ENCODE measurements at places on chromosomes 5 and 9. TPM values are rescaled to one million over a fixed set of nuclear protein-coding genes. Genes with fewer than 3 reads are reported as not detected.

DNA sequence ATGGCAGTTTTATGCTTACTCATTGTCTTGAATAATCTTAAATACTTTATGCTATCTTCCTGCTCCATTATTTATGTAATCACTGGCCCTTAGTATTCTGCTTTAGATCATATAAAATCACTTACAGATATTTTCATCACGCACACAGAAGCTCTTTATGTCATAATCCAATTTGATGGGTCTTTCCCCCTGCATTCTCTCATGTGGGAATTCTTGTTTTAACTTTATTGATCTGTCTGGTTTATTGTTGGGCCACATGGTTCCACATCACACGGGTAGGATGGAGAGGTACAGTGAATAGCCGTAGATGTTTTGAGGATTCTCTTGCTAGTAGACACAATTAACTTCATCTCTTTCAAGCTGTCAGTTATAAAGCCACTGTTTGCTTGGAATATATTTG, 27.0 kb downstream of the PLPPR1 start:
- no peak overlapping the region for H3K4me3 ChIP-seq
- DNase-seq: no peak
- no peaks in the 10 kb centered on the region for H3K4me1 ChIP-seq
- H3K27me3 ChIP-seq: no peaks in the 10 kb centered on the region

IFNK gene
- total RNA-seq: not detected

DNA sequence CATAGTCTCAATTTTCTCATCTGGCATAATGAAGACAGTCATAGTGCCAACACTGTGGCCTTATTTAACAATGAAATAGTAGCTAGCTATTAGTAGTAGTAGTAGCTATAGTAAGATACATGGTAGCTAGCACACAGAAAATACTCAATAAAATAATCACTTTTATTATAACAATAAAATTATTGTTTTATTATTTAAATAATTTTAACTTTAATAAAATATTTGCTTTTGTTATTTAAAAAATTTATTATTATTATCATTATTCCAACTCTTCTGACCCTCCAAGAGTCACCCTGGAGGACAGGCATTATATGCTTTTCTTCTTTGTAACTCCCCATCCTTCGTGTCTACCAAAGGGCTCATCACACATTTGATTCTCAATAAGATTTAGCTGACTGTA, 252.1 kb downstream of the TRIM32 start:
- H3K27ac ChIP-seq: no peak overlapping the region
- H3K36me3 ChIP-seq: no peaks in the 10 kb centered on the region
- no peaks in the 10 kb centered on the region for H3K4me1 ChIP-seq
- no peak for DNase-seq

ADAMTSL2 gene
- total RNA-seq: 0.20 TPM

NNT gene
- total RNA-seq: 123 TPM

DNA sequence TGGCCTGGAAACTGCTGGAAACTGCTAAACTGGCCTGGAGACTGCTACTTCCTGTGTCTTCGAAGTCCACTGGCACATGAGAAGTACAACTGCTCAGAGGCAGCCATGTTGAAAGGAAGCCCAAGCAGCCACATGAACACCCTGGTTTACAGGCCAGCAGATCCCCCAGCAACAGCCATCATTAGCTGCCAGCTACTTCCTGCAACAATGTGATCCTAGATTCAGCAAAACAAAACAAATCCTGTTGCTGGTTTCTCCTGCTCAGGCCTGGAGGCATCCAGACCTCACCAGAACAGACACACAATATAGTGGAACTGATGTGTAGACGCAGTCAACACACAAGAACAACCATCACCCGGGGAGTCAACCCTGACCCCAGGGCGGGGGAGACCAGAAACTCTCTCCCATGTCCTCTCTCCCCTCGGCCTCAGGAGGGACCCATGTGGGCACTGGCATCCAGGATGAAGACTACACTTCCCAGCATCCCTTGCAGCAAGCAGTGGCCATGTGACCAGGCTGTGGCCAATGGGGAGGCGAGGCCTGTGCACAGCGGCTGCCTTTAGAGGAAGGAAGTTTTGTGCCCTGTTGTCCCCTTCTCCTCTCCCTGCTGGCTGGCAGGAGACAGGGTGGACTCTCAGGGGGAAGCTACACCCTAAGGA, 9.2 kb upstream of the LCN15 start:
- peaks cover 3% of the 10 kb centered on the region for H3K27me3 ChIP-seq
- H3K27ac ChIP-seq: no peak overlapping the region
- DNase-seq: no peak

CCDC183 gene
- total RNA-seq: not detected

GRCh38 chr9:105206821-105207699, 37.4 kb upstream of the SLC44A1 start:
- no peaks in the 10 kb centered on the region for H3K36me3 ChIP-seq
- peak overlapping the region; percentile 73 for H3K27ac ChIP-seq
- no peak overlapping the region for H3K4me3 ChIP-seq
- no peaks in the 10 kb centered on the region for H3K27me3 ChIP-seq

DNA sequence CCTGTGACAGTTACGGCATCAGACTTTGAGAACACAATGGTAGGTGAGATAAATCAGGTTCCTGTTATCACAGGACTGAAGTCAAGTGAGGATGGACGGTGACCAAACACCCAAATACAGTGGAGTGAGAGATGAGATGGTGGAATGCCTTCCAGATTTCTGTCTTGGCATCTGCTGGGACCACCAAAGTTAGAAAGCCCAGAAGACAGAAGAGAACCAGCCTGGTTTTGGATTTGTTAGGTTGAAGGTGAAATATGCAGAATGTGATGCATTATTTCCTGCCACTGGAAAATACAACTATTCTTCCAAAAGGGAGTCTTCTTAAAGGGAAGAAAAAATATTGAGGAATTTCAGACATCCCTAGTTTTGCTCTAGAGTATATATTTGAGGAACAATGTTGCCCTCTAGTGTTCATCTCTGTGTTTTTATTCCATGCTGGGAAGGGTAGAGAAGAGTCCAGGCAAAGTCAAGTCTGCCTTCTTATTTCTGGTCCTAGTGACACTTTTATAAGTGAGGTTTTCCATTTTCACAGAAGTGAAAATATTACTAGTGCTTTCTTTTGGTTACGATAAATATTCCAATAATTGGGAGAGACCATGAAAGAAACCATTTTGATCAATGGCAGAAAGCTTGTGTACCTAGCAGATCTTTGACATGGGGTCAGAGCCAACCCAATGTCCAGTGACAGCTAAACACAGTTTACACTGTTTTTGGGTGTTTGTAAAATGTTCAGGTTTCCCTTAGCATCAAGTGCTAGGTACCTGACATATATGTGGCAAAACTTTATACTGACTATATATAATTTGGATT, 142.3 kb upstream of the ANKH start:
- no peak overlapping the region for H3K4me3 ChIP-seq
- no peaks in the 10 kb centered on the region for H3K36me3 ChIP-seq
- H3K4me1 ChIP-seq: peaks cover 3% of the 10 kb centered on the region

DNA sequence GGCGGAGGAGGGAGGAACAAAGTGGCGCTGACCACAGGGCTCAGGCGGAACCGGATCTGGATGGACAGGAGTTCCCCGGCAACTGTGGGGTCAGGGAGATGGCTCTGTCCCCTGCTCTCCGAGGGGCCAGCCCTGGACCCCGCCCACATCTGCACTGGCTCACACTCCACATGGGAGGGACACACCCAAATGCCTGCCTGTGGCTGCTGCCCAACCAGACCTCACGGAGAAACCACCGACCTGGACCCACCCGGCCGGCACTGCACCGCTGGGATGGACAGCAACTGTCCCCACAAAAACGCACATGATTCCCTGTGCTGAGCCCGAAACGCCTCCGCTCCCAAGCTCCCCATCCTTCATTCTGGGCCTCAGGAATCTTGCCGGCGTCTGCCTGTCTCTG, 4.8 kb downstream of the CCDC187 start:
- no peak for DNase-seq
- H3K36me3 ChIP-seq: no peaks in the 10 kb centered on the region
- H3K4me1 ChIP-seq: no peaks in the 10 kb centered on the region
- no peak overlapping the region for H3K27ac ChIP-seq

- H3K27me3 ChIP-seq: no peaks in the 10 kb centered on the region
- H3K4me3 ChIP-seq: no peak overlapping the region
- DNase-seq: no peak
- H3K4me1 ChIP-seq: no peaks in the 10 kb centered on the region
Measured at GRCh38 chr9:21744320-21744719, 58.1 kb upstream of the MTAP start.

ZNF454 gene
- 0.71 TPM for total RNA-seq

DNA sequence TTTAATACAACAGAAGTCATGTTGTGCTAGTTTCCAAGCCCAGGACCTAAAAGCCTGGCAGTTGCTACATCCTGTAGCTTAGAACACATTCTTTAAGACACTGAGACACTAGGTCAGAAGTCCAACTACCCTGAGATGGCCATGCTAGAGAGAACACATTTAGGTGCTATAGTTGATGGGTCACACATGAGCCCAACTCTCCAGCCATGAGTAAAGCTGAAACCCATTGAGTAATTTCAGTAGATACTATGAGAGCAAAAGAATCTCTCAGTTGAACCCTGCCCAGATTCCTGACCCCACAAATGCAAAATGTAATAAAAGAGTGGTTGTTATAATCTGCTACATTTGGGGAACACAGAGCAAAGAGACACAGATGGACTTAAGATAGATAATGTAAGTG, 164.4 kb downstream of the SEMA5A start:
- no peaks in the 10 kb centered on the region for H3K27me3 ChIP-seq
- H3K4me3 ChIP-seq: no peak overlapping the region
- DNase-seq: no peak
- H3K4me1 ChIP-seq: no peaks in the 10 kb centered on the region
- H3K27ac ChIP-seq: no peak overlapping the region

DNA sequence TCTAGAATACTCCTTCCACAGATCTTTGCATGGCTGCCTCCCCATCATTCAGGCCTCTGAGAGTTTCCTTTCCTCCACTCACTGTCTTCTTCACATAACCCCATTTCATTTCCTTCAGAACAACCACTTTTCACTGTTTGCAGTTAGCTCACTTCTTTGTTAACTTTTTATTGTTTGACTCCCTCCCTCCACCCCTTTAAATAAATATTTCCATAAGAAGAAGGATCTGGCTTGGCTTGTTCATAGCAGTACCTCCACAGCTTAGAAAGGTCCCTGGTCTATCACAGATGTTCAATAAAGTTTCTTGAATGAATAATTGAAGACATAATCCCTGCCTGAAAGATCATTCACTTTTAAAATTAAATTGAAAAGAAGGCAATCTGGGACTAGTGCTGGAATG, 661.6 kb downstream of the ACTL7B start:
- H3K4me1 ChIP-seq: no peaks in the 10 kb centered on the region
- H3K27me3 ChIP-seq: no peaks in the 10 kb centered on the region
- no peak overlapping the region for H3K27ac ChIP-seq
- H3K36me3 ChIP-seq: no peaks in the 10 kb centered on the region
- DNase-seq: no peak

SIMC1 gene
- 5.1 TPM for total RNA-seq

DNA sequence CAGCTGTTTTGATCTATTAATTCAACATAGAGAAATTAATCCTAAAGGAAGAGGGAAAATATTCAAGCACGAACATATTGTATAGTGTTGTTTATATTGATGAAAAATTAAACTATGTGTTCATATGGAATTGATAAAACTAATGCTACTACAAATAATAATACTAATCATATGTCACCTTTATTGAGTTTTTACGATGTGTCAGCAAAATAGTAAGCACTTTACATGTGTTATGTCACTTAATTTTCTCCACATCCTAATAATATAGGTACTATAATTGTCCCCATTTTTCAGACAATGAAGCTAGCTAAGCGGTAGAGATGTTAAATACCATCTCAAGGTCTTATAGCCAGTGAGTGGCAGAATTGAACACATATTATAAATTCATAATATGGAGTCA, 2008.5 kb upstream of the WWC1 start:
- no peak overlapping the region for H3K4me3 ChIP-seq
- no peaks in the 10 kb centered on the region for H3K27me3 ChIP-seq
- DNase-seq: no peak
- H3K4me1 ChIP-seq: no peaks in the 10 kb centered on the region
- no peak overlapping the region for H3K27ac ChIP-seq

DNA sequence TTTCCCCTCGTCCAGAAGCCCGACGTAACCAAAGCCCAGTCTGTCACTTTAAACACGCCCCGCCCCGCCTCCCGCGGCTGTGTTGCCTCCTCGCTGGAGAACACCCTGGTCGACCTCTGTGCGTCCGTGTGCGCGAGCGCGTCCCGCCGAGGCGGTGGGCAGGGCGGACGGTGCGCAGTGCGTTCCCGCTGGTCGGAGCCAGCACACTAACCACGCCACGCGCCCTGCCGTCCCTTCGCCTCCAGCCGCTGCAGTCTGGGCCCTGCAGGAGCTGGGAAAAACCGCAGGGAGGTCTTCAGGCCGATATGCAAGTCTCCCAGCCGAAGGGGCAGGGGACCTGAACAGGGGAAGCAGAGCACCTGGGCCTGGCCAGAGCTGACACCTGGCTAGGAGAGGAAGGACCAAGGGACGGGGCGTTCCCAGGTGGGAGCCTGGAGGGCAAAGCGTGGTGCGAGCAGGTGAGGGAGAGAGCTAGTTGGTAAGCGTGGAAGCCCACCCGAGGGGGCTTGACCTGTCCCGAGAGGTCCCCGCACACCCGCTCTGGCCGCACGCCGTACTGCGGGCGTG, 1.3 kb upstream of the PHPT1 start:
- peak overlapping the region; percentile 90 for H3K27ac ChIP-seq
- H3K36me3 ChIP-seq: peaks cover 12% of the 10 kb centered on the region
- H3K27me3 ChIP-seq: peaks cover 21% of the 10 kb centered on the region
- DNase-seq: peak; percentile 87
- H3K4me1 ChIP-seq: peaks cover 46% of the 10 kb centered on the region

XRCC4 gene
- total RNA-seq: 1.8 TPM

GRCh38 chr5:610744-611730, 1.1 kb upstream of the CEP72 start:
- H3K36me3 ChIP-seq: no peaks in the 10 kb centered on the region
- DNase-seq: no peak
- H3K27me3 ChIP-seq: no peaks in the 10 kb centered on the region
- H3K4me3 ChIP-seq: peak overlapping the region; percentile 74
- peaks cover 6% of the 10 kb centered on the region for H3K4me1 ChIP-seq

- no peaks in the 10 kb centered on the region for H3K27me3 ChIP-seq
- no peak overlapping the region for H3K4me3 ChIP-seq
- no peaks in the 10 kb centered on the region for H3K36me3 ChIP-seq
- no peak overlapping the region for H3K27ac ChIP-seq
Measured at GRCh38 chr9:130461218-130461630, 16.5 kb downstream of the ASS1 start.

DNA sequence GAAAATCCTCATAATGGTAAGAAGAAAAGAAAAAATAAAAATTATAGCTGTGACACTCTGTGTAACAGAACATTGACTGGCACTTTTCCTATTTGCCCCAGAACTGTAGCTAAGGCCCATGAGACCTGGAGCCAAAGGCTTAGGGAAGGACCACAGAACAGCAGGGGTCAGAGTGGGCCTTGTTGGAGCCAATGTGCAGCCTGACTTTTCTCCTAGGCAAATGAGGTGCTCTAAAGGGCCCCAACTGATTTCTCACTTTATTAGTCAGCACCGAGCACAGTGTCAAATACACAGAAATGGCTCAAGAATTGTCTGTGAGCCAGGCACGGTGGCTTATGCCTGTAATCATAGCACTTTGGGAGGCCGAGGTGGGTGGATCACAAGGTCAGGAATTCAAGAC, 4.0 kb upstream of the MEGF9 start:
- no peak overlapping the region for H3K4me3 ChIP-seq
- H3K27me3 ChIP-seq: no peaks in the 10 kb centered on the region
- no peak overlapping the region for H3K27ac ChIP-seq
- no peaks in the 10 kb centered on the region for H3K36me3 ChIP-seq

TOR1B gene
- 20.2 TPM for total RNA-seq
